ENCODE measurements at places on chromosomes 3 and 15.

DNA sequence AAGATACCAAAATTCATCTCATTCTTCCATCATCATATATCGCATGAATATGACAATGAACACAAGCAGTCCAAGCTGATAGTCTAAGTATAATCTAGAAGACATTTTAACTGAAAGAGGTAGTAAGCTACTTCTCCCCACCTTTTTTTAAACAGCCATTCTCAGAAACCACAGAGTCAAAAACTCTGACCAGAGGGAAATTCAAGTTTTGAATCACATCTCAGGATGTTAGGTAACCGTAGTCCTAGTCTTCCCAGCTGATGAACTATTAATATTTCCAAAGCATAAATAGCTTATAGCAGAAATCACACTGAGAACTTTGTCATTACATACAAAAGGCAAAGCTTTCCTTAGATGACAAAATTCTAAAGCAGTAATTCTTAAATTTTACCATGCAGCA is 25.8 kb downstream of the NPTN start:
- DNase-seq = no peak

GRCh38 chr3:190132371-190132770 is 11.7 kb upstream of the P3H2 start:
- DNase-seq = no peak

DNA sequence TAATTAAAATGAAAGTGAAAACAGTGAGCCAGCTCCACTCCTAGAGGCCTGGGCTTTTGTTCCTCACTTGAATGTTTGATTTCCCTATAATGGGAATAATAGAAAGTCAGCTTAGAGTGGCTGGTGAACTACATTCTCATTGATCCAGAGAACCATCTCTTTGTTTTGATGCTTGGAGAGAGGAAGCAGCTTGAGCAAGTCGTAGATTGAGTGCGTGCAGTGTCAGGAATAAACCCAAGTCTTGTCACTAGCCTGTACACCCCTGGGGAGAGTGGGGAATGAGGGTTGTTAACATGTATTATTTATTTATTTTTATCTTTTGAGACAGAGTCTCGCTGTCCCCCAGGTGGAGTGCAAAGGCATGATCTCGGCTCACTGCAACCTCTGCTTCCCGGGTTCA is 885 bp upstream of the LSG1 start:
- DNase-seq = no peak

- no peak for DNase-seq
Measured at GRCh38 chr3:42371776-42372175, 38.6 kb downstream of the LYZL4 start.

GRCh38 chr3:127665165-127665564 is 7.6 kb upstream of the ABTB1 start:
- no peak for DNase-seq

DNA sequence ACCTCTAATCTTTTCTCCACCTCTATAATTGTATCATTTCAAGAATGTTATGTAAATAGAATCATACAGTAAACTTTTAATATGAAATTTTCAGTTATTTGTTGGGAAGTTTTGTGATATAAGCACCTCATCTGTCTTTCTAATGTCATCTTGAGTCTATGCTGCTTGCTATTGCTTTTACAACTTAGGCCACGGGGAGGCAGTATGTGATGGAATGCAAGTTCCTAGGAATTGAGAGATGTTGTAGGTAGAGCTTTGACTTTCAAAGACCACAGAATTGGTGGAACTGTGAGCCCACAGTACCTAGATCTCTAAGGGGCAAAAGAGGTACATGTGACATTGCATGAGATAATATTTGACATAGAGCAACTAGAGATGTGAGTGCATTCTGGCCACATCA is 328.3 kb downstream of the MFSD1 start:
- DNase-seq = no peak

DNA sequence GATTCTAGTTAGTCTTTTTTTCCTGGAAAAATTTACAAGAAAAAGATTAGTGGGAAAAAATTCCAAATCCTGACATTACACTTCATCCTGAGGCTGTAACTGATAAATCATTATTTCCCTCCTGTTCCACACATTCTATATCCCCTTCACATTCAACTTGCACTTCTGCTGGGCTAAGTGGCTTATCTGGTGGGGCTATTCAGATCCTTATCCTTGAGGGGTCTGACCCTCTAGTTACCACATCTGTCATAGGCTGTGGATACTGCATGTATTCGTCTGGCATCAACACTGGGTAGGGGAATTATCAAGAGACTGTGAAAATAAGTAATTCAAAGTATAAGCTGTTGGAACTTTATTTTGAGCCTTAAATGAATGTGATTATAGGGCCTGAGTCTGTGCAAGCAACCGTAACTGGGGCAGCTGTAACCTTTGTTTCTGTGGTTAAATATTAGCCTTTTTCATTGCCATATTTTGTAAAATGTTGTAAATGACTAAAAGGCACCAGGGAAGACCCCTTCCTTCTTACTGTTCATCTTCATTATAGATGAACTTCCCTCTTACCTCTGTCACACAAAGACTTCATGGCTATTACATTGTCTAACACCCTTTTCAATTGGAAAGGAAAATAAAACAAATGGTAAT is 28.0 kb upstream of the TEX9 start:
- DNase-seq = no peak

GRCh38 chr3:166864473-166865467 is 515.3 kb downstream of the ZBBX start:
- no peak for DNase-seq

- DNase-seq = no peak
Measured at GRCh38 chr3:143266927-143267326, 147.4 kb downstream of the CHST2 start.

DNA sequence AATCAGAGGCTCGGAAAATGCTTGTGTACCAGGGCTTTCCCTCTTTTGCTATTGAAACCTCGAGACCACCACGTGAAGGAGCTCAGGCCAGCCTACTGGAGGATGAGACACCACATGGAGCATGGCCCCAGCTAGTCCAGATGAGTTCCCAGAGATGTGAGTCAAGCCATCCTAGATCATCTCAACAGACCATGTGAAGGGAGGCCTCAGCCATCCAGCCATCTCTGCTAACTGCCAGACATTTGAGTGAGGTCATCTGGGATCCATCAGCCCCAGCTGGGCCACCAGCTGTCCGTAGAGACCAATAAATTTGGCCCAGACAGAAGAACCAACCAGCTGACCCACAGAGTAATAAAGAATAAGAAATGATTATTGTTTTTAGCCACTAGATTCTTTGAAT is 62.8 kb upstream of the PROK2 start:
- DNase-seq = no peak

- DNase-seq = no peak
Measured at GRCh38 chr3:98573181-98573728, 20.2 kb downstream of the CPOX start.
